ENCODE measurements at places on chromosomes 2 and 18.

GRCh38 chr18:79609841-79610281 is 69.7 kb upstream of the CTDP1 start:
- no peak for DNase-seq

DNA sequence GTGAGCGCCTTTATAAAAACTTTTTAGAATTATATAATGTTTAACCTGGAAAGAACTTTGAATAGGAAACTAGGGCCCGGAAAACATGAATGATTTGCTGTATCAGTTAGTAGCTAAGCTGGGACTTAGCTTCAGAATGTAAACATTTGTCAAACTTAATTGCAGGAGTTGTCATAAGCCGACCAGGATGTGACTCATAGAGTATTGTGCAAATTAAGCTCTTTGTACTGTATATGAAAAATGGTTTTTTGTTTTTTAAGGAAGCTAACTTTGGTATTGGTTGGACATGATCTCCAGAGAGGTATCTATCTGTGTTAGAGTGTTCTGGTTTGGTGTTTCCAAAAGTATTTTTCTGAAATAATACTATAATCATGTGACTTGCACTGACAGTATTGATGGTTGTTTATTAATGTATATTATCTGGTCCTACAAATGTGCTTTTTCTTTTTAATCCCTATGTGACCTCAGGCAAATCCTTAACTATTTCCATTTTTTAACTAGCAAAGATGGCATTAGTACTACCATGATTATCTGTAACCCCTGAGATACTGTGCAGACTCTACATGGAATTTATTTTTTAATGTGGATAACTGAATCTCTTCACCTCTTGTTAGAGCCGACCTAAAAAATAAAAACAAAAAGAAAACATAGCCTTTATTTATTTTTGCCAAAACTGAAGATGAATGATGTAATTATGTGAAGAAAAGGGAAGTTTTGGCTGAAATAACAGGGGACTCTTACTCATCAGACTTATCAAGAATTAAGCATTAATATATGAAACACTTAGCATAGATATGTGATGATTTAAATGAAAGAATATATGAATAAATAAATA is 11.7 kb downstream of the YIPF4 start:
- DNase-seq: no peak

DNA sequence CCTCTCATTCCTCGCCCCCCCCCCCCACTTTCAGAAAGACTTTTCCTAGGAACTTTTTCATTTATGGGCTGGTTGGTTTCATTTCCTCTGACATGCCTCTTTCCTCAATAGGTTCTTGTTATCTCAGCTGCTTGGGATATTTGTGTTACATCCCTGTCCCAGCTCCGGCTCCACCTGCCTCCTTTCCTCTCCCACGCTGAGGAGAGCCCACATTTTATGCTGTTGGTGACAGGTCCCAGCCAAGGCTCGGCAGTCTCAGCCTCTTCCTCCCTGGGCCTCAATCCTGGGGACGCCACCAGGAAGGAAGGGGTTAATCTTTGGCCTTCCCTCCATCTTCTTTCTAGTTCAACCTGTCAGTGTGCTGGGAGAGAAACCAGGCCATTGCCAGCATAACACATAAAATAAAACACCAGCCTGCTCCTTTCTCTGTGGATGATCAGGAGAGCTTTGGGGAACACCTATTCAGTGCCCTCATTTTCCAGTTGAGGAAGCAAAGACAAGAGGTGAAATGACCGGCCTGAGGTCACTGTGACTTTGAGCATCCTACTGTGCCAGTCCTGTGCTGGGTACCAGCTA is 216.9 kb upstream of the TNP1 start:
- no peak for DNase-seq

- DNase-seq: no peak
Observed at GRCh38 chr18:61851940-61852451, 40.8 kb downstream of the RNF152 start.

GRCh38 chr2:3952866-3953516 is 249.6 kb downstream of the DCDC2C start:
- DNase-seq: no peak

Measured in NCI-H774 (cell line).